ENCODE measurements at places on chromosomes 3 and 15.

DNA sequence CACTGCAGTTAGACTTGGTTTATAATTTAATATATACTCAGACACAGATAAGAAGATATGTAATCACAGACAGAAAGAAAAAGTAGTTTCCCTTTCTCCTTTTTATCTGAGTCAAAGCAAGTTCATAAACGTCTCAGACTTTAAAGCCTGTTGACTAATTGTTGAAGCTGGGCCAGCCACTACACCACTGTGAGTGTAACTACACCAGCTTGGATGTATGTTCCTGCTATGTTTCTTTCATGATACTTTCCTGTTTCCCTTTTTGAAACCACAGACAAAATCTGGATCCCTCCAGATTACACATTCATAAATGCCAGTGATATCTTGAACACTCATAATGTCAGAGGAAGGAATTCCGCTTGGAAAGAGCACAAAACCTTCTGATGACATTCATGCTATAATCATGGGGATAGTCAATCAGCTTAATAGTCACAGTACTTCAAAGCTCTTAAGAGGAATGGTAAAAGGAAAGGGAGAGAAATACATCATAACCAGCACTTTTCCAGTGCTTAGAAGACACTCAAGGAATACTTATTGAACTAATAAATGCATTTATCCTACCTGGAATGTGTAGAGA, 32.0 kb downstream of the KCNMB2 start:
- DNase-seq = no peak

GRCh38 chr3:137082763-137083162, 125.0 kb downstream of the IL20RB start:
- DNase-seq = no peak

- DNase-seq = no peak
Measured at GRCh38 chr3:143963946-143964345, 7.7 kb upstream of the DIPK2A start.

DNA sequence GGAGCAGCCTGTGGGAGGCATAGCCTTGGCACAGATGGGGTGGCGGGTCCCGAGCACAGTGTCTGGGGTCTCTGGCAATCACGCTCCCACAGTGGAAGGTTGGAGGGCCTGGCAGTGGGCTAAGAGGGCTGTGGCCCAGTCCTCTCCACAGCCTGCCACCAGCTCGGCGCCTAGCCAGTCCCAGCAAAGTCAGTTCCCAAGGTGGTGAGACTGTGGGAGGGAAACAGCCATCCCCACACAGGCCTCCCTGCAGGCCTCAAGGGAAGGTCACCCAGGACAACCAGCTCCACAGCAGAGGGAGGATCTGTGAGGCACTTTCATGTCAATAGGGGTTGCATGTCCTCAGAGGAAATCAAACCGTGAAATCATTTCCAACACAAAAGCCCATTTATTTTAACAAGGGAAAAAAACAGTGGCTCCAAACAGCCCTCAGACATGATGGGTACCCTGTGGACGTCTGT, 27.6 kb upstream of the LIMD1 start:
- no peak for DNase-seq

- DNase-seq = no peak
Measured at GRCh38 chr3:196599734-196600128, 31.3 kb downstream of the FBXO45 start.

DNA sequence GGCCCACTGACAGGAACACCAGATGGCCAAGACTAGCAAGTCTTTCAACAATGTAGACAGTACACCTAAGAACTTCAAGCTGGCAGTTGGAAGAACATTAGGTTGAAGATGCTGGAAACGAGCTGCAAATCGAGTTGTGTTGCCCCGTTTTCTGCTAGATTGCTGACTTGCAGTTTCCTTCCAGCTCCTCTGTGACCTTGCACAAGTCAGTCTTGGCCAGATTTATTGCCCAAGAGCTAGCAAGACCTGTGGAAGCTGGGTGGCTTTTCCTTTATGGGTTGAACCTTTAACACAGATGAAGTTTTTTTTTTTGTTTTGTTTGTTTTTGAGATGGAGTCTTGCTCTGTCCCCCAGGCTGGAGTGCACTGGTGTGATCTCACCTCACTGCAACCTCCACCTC, 2.9 kb upstream of the RBM6 start:
- no peak for DNase-seq

- DNase-seq = no peak
Measured at GRCh38 chr3:58462829-58463180, 29.1 kb upstream of the KCTD6 start.

All from esophagus squamous epithelium (tissue), 5 donors.